ENCODE measurements at places on chromosomes 6 and 20. TPM values are rescaled to one million over a fixed set of nuclear protein-coding genes. Genes with fewer than 3 reads are reported as not detected.
A peak's percentile ranks its signal among the peaks of the same experiment; 100 is the strongest.

- no peak for DNase-seq
These were observed 31.0 kb upstream of the PSMF1 start for GRCh38 chr20:1087311-1087905.

DNA sequence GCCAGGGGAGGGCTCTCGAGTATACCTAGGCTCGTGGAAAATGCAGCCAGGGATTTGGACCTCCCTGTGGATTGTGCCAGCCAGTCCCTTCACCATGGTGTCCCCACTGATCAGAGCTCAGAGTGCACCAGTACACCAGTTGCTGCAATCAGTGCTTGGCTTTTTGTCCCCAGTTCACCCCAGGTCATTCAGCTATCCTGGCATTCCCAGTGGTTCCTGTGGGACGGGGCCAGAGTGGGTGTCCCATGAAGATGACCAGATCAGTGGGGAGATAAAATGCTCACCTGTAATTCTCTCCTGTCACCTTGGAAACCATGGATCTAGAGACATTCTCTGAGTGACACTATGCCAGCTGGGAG lies 23.8 kb downstream of the MAS1 start:
- no peak for DNase-seq

Gene PDYN
- not detected for total RNA-seq

GRCh38 chr6:161417717-161418462 lies 144.0 kb upstream of the AGPAT4 start:
- no peak for DNase-seq

DNA sequence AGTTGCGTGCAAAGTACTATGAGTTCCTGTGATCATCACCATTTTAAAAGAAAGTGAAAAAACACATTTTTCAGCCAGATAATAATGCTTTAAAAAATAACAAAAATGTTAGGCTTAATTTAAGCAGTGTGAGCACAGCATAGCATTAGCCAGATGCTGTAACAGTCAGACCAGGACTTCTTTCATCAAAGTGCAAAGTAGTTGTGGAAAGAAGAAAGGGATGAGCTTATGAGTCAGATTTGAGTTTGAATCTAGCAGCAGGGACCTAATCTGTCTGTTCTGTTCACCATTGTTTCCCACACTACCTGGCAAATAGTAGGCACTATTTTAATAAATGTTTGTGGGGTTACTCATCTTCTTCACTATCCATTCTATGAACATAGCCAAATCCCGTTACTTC lies 70.1 kb downstream of the KLHL32 start:
- DNase-seq = no peak

Gene ADGB
- total RNA-seq = not detected

DNA sequence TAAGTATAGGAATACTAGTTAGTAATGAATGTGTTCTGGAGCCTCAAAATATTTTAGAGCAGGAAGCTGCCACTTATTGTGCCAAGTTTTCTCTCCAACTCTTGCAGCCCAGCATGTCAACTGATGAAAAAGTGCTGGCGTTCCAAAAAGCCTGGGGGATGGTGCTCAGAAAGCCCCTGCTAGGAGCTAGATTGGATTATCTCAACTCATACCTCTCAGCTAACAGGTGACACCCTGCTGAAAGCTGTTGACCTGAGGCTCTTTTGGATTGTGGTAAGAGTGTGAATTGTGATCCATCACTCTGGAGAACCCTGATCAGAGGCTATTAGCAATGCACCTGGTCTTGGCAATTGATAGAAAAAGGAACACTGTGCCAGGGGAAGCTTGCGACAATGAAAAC lies 580.4 kb downstream of the EYS start:
- no peak for DNase-seq

DNA sequence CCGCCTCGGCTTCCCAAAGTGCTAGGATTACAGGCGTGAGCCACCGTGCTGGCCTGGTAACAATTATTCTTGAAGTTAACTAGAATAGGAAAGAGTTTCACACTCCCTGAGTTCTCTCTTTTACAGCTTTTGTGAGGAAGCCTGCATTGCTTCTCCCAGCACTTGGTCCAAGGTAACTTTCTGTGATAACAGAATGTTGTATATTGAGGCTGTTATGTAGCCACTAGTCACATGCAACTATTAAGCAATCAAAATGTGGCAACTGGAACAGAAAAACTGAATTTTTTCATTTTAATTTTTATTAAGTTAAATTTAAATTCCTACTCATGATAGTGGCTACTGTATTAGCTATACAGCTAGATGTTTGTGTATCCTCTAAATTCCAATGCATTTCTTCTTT lies 2.5 kb downstream of the TRIM38 start:
- DNase-seq = no peak

Gene ZC2HC1B
- total RNA-seq = not detected

- no peak for DNase-seq
These were observed 62.1 kb downstream of the GINS1 start for GRCh38 chr20:25469558-25469957.

Gene IP6K3
- 0.07 TPM for total RNA-seq

GRCh38 chr6:92684386-92684785 lies 735.0 kb downstream of the EPHA7 start:
- DNase-seq = no peak

- peak; percentile 95 for DNase-seq
These were observed 736.4 kb upstream of the MARCKS start for GRCh38 chr6:113120582-113121285.

DNA sequence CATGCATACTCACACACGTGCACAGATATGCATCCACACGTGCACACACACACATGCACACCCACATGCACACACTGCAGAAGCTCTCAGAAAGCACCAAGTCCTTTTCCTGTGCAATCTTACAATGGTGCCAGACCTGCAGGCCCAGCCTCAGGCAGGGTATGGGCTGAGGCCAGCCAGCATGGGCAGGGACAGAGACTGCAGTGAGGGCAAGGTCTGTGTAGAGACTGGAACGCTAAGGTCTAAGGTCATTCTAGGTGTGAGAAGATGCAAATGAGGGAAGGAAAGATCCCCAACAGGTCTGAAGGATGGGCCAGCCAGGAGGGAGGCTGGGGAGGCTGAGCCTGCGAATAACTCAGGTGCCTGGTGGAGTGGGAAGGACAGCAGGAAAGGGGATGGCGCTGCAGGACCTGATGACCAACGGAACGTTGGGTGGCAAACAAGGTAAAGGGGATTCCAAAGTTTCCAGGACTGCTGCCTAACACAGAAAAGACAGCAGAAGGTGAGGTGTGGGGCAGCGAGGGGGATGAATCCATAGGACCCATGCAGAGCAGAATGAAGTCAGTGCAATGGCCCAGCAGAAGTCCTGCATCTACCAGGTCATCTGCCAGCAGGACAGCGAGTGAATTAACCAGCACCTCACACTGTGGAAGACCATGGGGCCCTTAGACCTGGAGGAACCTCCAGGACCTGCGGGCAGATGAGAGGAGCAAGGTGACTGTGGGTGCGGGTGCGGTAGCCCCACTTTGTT lies 67.0 kb downstream of the ABHD12 start:
- DNase-seq = no peak

DNA sequence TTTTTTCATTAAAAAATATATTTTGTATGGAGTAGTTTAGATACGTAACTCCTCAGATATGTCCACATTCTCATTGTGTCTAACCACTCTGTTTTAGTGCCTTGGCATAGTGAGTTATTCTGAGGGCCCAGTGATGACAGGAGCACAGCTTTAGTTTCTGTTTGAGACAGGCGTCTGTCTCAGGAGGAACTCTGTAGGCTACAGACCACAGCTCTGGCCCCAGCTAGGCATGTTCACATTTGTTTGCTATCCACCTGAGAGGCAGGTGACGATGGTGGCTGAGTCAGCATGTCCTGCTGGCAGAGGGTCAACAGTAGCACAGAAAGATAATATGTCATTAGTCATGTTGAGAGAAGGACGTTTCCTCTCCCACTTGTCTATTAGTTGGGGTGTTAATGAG lies 16.3 kb downstream of the LRRC1 start:
- DNase-seq = peak; percentile 54

DNA sequence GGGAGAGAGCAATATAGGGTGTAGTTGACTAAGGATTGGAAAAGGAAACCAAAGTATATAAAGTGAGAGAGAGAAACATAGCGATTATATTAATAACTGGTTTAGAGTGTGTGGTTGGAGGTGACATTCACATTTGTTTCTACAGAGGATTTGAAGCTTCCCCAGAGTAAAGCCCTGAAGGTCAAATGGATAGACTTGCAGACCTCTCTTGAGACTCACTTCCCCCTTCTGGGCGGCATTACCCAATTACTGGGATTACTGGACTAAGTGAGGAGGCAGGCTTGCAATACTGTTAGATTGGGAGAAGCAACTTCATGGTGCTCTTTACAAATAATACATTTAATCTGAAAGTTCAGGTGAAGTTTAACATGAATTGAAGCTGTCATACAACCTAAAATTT lies 10.7 kb downstream of the FIG4 start:
- no peak for DNase-seq
